SK-N-SH treated with all-trans-retinoic acid at 6 μM for 48 hours (cell line): ENCODE measurements at places on chromosomes 1 and 21.

DNA sequence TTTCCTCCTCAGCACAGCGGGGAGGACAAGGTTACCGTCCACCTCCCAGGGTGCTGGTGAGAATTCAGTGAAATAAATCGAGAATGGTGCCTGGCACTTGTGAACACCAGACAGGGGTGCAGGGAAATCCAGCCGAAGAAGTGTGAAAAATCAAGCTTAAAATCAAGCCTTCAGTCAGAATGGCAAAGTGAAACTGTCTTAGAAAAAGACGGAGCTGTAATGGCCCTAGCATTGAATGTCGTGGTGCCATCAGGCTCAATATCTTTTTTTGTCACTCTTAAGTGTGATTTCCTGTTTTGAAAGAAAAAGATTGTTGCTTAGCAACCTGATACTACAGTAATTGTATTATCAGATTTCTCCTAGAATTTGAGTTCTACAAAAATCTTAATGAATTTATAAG is 22.1 kb downstream of the EDARADD start:
- ATAC-seq, result no peak

- no peak for ATAC-seq
These were observed 6.7 kb downstream of the ELF3 start for GRCh38 chr1:202016811-202017748.

DNA sequence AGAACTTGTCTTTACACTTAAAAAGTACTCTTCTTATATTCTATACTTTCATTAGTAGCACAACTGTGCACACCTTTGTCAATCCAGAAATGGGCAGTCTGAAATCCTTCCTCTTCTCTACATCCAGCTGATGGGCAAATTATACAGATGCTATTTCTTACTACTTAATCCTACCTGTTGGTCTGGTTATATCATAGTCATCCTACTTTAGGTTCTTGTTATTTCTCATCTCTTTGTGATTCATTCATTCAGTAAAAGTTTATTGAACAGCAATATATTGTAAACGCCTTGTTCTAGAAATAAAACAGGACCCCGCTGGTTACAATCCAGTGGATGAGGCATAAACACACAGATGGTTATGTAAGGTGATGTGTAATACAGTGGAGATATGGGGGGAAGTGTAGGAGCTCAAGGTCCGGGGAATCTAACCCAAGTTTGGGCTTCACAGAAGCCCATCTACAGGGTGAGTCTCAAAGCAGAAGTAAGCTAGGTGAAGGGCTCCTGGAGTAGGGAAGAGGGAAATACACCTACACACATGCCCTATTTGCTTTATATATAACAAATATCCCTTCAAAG is 11.8 kb upstream of the FUBP1 start:
- ATAC-seq, result no peak

DNA sequence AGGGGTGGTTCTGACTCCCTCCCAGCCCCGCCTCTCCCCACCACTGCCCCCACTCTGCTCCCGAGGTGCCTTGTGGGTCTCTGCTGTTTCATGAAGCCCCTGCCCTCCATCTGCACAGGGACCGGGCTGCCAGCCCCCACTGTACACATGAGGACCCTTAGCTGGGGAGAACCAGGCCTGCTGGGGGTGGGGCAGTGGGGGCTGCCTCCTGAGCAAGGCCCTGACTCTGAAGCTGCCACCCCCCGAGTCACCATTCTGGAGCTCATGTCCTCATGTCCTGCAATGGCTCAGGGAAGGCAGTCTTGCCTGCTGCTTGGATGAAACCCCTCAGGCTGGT is 8.4 kb downstream of the HES3 start:
- ATAC-seq, result no peak

DNA sequence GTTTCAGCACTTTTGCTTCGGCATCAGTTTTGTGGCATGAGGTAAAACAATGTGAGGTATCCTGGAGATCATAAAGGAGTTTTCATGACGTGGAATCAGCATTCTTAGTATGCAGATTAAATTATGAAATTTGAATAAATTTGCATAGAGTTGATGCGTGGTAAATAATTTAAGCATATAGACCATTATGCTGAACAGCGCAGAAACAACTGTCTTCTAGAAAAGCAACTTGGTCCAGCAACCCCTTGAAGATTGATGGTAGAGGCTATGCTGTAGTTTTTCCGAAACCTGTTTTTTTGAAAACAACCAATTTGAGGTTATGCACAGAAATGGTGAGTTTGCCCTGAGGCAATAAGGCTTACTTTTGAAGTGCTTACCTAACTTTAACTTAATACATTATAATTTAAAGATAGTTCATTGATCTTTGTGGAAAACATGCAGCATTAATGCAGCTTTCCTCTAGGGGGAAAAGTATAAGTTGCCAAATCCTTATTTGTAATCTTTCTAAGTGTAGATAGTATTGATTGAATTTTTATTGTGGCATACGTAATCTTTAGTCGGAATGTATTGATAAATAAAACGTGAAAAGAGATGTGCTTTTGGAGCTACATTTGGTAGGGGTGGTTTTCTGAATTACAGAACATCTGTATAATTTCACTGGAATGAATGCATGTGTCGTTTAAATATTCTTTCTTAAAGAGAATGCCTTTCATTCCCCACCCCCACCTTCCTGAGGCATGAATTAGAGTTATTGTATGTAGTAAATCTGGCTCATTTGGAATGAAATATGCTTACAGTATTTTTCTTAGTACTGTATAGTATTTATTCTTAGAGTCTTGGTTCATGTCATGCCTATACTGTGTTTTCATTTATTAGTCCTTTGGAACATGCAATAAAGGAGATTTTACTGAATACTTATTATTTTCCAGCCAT is 3.8 kb downstream of the PRDM2 start:
- no peak for ATAC-seq
